ENCODE measurements at places on chromosomes 16 and 17.

- no peak for DNase-seq
Observed at GRCh38 chr17:57834146-57834741, 15.6 kb downstream of the MRPS23 start.

- DNase-seq: no peak
Observed at GRCh38 chr17:40623419-40624210, 24.0 kb downstream of the SMARCE1 start.

DNA sequence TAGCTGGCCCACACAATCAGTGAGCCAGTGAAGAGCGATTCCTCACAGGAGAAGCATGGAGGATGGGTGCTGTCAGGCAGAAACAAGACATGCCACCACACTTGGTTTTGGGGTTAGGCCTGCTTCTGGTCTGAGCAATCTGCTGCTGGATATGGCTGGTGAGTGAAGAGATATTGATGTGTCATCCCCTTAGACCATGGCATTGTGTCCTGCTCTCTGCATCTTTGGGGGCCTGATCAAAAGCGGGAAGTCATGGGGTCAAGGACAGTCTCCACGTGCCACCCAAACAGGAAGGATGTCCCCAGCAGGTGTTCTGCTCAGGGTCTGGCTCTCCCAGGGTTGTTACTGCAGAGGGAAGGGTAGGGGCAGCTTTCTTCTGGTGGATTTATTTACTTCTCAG lies 140.7 kb downstream of the PRKCB start:
- DNase-seq: no peak

- DNase-seq: no peak
Observed at GRCh38 chr17:34850023-34850422, 111.2 kb downstream of the CCT6B start.

DNA sequence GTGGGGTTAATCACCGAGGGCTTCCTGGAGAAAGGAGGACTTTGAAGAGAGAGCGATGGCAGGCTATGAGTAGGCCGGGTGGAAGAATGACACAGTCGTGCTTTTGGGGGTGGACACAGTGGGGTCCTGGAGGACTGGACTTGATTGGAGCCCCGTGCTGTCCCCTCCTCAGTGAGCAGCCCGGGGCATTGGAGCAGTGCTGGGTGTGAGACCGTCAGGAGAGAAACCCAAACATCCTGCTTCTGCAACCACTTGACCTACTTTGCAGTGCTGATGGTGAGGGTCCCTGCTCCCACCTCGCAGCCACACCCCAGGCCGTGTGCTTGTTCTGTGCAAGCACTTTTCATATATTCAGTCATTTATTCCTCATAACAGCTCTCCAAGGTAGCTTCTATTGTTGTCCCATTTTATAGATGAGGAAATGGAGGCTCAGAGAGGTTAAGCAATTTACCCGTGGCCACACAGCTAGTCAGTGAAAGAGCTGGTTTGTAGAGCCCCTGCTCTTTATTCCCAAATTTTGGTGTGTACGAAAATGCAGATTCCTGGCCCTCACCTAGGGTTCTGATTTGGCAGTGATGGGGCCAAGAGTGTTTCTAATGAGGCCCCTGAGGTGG lies 11.7 kb upstream of the ADGRG3 start:
- DNase-seq: no peak

GRCh38 chr16:85935974-85936760 lies 37.2 kb downstream of the IRF8 start:
- DNase-seq: peak; percentile 84

DNA sequence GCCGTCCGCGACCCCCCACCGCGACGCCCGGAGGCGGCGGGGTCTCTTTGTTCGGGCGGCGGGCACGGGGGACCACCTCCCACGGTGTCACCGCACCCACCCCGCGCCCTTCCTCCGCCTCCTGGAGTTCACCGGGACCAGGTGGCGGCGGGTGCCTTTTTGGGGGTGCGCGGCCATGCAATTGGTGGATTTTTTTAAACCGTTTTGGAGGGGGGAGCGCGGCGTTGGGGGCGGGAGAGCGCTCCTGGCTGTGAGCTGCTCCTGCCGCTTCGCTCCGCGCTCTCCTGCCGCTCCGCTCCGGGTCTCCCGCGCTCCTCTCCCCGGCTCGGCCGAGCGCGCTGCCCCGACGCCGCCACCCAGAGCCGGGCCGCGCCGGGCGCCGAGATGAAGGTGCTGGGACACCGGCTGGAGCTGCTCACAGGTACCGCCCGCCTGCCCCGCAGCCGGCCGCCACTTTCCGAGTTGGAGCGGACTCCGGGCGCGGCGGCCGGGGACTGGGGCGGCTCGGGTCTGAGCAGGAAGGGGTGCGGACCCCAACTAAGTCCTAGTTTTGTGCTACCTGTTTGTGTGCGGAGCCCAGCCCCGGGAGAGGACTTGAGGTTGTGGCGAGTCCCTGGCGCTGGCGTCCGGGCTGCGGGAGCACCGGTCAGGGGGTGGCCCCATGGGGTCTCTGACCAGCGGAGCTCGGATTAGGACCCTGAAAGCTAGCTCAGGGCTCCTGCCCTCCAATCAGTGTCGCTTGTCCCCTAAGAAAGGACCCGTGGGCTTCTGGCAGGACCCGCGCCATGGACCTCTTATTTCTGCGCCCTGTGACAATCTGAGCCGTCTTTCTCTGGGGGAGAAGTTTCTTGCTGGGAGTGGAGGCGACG lies 35.7 kb upstream of the NDRG4 start:
- DNase-seq: no peak

GRCh38 chr16:88922114-88922825 lies 54.7 kb downstream of the CBFA2T3 start:
- no peak for DNase-seq

- no peak for DNase-seq
Observed at GRCh38 chr17:50686494-50687199, 21.1 kb downstream of the ANKRD40 start.

DNA sequence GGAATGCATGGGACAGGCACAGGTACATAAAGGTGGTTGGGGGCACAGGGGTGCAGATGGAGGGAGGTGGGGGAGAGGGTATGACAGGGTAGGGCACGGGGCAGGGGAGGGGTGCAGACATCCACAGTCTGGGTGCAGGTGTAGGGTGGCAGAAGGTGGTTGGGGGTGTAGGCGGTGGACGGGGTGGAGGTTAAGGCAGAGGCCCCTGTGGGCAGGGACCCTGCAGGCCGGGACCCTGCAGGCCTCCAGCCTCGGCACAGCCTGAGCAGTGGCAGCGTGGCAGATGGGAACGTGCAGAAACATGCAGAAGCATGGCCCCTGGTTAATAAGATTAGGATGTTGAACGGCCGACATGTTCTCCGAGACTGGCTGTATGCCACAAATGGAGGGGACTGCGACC lies 115.2 kb downstream of the RBFOX3 start:
- no peak for DNase-seq

DNA sequence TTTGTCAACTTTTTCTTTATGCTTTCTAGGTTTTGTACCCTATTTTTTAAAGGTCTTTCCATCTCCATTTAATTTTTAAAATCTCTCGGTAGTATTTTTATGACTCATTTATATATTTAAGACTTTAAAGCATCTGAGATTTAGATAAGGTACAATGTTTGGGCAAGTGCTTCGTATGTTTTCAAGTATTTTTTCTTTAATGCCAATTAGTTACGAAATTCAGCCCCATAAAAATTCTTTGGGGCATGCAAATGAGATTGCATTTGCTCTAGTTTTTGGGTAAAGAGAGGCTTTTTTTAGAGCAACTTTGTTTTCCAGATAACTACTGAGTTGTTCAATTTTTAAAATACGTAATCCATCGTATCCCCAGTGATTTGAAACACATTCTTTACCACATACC lies 65.3 kb upstream of the CRHR1 start:
- DNase-seq: no peak

GRCh38 chr16:81746566-81746965 lies 32.5 kb upstream of the PLCG2 start:
- no peak for DNase-seq

GRCh38 chr16:10833271-10833670 lies 14.7 kb upstream of the TVP23A start:
- DNase-seq: no peak

DNA sequence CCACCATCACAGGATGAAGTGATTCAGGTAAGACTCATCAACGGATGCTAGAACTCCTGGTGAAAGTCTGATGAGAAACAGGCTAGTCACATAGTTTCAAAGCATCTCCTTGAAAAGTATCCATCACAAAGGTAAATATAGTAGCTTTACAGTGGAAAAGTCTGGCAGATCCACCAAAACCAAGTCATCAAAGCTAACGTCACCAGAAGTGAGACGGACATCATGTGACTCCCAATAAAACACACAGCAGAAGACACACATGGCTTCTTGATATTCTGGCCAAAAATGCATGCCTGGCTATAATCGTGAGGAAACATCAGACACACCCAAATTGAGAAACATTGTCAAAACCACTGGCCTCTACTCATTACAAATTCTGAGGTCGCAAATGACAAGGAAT lies 17.9 kb upstream of the TRPV3 start:
- no peak for DNase-seq

- DNase-seq: no peak
Observed at GRCh38 chr17:10789694-10790271, 14.1 kb downstream of the TMEM238L start.

GRCh38 chr17:68432086-68432864 lies 25.0 kb downstream of the WIPI1 start:
- no peak for DNase-seq

GRCh38 chr16:84905965-84906460 lies 86.2 kb downstream of the CRISPLD2 start:
- no peak for DNase-seq

DNA sequence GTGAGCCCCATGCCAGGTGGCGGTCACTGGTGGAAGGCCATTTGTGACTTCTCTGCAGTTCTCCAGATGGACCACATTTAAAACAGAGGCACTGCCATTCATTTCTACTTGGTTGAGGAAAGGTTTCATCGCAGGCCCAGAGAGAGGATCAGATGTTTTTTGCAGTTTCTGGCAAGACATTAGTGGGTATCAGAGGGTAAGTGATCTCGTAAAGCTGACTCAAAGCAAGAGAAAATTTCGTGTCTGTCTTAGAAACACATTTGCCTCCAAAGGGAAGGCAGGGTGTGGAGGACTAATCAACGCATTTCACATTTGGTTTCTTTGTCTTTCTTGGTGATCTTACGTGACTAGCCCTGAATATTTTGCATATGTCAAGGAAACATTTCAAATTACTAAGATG lies 81.8 kb downstream of the PRKCB start:
- no peak for DNase-seq

DNA sequence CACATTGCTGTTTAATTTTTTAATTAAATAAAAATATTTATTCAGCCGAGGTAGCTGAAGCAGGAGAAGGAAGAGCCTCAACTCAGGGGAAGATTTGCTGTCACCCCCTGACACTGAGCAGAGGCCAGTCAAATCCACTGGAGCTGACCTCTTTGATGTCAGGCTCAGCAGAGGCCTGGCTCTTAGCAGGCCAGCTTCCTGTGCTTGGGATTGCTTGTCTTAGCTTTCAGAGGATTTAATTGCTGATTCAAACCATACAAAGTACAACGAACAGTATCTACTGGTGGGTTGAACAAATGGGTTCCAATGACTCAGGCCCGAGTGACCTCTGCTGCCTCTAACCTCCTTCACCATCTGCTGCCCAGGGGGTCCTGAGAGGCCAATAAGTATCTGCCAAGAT lies 417.0 kb upstream of the HSBP1 start:
- no peak for DNase-seq
